Stimulated activated CD4-positive, alpha-beta T cell treated with anti-CD3 and anti-CD28 coated beads, Interleukin-12 subunit alpha, Interleukin-12 subunit beta, amount 100 ng/mL, for 48 hours (primary cell): ENCODE measurements at places on chromosomes 2 and 18.

GRCh38 chr18:75358928-75359327 is 68.6 kb downstream of the SMIM21 start:
- DNase-seq: no peak

DNA sequence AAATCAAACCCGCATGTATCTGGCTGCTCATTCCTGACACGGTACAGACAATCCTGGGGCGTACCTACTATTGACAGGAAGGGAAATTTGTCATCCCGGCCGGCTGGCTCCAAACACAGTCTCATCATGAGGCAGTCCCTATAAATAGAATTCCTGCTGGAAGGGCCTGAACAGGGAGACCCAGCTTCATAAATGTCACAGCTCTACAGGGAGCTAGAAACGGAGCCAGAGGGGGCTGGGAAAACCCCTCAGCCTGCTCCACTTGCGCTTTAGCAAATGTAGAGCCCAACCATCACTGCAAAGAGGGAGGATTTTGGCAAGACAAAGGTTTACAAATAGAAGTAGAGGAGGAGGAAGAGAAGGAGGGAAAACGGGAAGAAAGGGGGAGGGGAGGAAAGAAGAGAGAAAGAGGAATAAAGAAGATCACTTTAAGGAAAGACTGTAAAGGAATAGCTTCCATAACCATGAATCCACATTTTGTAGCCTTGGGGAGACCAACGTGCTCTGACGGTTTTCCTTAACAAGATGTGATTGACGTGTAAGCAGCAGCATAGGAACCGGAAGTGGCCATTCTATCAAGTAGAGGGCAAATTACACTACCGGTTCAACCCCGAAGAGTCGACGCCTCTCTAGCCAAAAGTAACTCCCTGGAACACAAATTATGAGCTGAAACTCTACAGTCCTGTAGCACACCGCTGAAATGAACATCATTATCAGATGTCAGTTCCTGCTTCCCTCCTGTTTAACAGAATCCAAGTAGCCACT is 56.8 kb upstream of the TTN start:
- no peak for DNase-seq

DNA sequence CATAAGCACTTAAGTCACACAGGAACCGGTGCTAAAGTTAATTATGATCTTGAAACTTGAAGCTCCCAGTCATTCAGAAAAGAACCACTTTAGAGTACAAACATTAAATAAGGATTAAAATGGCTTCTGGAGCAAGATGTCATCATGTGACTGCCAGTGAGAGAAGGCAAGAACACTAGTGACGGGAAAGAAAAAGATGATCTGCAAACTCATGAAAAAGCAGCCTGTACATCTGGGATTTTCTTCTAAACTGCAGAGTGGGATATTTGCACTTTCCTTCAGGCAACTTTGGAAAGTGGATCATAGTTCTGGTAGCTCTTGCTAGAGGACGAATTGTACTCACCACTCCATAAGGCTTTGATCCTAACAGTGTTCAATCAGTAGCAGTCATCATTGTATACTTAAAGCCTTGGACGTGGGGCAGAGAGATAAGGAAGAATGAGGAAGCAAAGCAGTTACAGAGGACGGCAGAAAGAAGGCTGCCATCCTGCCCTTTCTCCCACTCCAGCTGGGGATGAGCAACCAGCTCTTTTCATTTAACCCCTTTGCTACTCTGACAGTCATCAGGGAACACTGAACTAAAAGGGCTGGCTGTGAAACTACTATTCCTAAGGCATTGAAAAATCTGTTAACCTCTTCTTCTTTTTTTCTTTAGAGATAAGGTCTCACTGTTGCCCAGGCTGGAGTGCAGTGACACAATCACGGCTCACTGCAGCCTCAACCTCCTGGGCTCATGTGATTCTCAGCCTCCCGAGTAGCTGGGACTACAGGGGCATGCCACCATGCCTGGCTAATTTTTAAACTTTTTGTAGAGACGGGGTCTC is 18.1 kb downstream of the ABHD3 start:
- no peak for DNase-seq

DNA sequence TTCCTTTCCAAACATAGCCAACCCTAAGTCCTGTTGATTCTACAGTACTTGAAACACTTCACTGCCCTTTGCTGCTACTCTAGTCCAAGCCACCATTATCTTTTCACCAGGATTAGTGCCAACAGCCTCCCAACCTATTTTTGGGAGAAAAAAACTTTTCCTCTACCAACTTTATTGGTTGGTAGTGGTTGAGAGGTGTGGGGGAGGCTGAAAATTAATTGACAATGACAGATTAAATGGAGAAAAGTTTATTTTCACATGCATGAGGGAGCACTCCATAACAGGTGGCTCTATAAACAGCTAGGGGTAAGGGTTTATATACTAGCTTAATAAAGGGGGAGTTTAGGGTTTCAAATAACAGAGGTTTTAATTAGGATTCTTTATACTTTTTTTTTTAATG is 37.8 kb upstream of the ITPRID2 start:
- DNase-seq: no peak

- DNase-seq: no peak
These were observed 2.1 kb upstream of the GALNT3 start for GRCh38 chr2:165796129-165796528.
